ENCODE measurements at places on chromosomes 2 and 18.

DNA sequence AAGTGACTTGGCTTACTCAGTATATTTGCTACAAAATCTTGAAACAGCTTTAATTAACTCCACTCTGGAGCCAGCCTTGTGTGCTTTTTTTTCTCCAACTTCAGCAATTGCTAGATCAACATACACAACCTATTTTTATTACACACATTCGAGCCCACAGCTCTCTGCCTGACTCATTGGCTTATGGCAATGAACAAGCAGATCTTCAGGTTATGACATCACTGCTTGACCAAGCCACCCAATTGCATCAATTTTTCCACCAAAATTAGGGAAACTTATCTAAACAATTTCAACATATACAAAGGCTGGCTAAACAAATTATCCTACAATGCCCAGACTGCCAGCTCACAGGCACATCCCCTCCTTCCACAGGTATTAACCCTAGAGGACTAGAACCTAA lies 39.6 kb upstream of the PDK1 start:
- DNase-seq = no peak

DNA sequence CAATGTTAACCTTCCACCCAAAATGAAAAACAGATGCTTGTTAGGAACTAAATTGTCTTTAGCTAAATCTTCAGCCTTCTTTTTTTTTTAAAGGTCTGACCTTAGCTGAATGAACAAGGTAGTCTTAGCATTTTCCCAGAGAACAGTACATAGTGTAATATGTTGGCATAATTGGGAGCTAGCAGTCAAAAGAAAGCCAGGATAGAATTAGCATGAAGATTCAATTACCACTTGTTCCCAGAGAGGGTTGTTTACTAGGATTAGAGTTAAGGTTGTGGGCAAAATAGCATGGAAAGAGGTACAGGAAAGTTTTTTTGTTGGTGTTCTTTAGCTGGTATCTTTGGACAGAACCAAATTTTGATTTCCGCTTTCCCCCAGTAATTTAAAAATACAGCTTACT lies 6.9 kb downstream of the CDH20 start:
- no peak for DNase-seq

DNA sequence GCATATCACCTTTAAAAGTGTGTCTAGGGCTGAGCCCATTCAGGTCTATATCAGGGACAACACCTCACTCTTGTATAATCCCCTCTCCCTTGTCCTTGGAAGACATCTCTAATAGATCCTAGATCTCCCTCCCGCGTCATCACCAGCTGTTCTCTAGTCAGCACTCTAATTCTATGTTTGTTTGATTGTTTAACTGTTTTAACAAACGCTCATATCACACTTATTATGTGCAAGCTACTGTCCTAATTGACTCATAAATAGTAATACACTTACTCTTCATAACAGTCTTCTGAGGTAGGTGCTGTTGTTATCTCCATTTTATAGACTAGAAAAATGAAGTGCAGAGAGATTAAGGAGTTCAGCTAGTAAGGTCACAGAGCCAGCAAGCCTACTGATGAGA lies 1.6 kb upstream of the ERMN start:
- no peak for DNase-seq

DNA sequence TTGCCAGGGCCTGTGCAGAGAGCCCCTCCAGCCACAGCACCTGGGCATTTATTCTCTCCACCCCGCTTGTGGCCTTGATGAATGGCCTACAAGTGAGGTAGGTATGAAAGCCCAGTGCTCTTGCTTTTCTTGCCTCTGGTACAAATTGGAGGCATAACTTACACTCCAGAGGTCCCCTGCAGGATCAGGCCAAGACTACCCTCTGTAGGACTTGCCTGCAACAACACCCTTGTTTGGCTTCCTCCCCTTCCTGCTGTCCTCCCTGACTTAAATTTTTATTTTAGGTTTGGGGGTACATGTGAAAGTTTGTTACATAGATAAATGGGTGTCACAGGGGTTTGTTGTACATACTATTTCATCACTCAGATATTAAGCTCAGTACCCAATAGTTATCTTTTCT lies 95.7 kb downstream of the CDC42EP3 start:
- DNase-seq = no peak

- no peak for DNase-seq
Observed at GRCh38 chr2:99878581-99879350, 263.6 kb downstream of the AFF3 start.

Measured in stimulated activated CD8-positive, alpha-beta memory T cell treated with anti-CD3 and anti-CD28 coated beads, Interleukin-15, amount 100 ng/mL, for 1 hour (primary cell).